ENCODE measurements at places on chromosomes 7 and 10.

GRCh38 chr10:33301097-33301789, 33.2 kb downstream of the NRP1 start:
- no peak for DNase-seq

DNA sequence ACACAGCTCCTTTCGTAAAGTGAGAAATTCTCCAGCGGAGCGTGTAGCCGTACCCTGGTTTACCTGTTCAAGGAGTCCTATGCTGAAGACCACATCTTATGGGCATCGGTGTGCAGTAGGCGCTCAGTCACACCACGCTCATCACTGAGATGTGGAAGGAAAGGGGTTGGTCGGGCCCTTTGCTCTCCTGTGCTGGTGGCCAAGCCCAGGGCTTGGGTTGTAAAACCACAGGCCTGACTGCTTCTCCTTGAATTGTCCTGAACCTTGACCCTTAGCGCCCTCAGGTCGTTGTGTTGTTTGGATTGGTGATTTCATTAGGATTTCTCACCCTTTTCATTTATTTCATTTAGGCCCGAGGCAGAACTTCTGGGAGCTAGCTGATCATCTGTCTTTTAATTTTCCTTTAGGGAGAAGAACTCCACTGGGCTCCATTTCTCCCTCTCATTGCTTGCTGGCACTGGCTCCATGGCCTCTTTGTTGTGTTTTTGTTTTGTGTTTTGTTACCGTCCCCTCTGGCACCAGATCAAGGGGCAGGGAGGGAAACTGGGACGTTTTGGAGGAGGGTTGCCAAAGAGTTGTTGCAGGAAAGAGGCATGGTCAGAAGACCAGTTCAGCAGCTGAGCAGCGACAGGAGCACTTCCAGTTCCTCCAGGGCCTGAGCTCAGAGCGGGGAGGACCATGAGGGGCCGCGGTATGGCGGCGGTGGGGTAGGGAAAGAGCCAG, 511.4 kb upstream of the GALNT17 start:
- no peak for DNase-seq

GRCh38 chr7:144019457-144019856, 19.3 kb downstream of the OR6B1 start:
- DNase-seq, result no peak

DNA sequence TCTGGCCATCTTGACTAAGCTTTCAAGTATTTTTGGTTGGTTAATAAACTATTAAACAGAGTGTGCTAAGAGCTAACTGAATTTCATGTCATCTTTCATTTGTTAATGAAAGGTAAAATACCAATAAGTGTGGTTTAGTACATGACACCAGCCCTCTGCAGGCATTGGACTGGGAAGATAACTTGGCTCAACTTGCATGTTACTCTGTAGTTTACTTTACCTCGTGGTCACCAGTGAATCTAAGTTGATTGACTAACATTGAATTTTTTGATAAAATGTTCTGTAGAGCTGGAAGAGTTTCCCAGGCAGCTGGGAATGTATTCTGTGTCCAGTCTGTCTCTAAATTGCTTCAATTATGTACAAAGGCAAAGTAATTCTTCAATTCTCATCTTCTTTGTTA, 49.9 kb downstream of the ASB4 start:
- DNase-seq, result no peak

DNA sequence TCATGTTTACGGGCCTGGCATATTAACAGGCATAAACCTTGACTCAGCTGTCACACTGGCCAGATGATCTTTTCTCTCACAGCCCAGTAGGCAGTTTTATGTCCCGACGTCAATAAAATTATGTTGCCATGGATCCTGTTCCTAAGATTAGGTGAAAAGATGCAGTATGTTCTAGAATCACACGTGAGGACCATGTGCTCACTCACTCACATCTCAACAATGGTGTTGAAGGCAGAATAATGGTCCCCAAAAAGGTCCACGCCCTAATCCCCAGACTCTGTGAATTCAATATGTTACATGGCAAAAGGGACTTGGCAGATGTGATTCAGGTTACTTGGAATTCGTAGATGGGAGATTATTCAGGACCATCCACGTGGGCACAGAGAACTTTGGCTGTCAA, 3.5 kb downstream of the DOCK1 start:
- DNase-seq, result no peak

All from breast epithelium (tissue), 4 donors.